ENCODE measurements at places on chromosomes 2 and 18.

- no peak for DNase-seq
Observed at GRCh38 chr18:76364282-76365259, 130.5 kb downstream of the ZNF516 start.

GRCh38 chr2:119728421-119728820 is 31.3 kb upstream of the PTPN4 start:
- no peak for DNase-seq

GRCh38 chr18:7338846-7339245 is 108.0 kb downstream of the LRRC30 start:
- DNase-seq = no peak

DNA sequence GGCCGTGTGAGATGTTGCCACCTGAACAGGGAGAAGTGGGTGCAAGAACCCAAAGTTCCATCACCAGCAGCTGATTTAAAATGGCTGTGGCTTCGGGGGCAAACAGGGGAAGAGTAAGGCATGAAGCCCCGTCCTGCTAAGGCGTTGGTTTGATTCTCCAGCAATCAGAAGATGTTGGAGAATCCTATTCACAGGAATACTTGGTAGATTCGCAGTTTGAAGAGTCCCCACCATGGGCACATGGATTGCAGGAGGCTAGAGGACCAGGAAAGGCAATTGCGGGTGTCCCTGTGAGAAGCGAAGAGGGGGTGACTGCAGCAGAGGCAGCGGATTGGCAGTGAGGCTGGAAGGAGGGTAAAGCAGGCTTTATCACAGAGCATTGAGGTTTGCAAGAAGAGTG is 46.6 kb upstream of the TXNDC2 start:
- DNase-seq = no peak

DNA sequence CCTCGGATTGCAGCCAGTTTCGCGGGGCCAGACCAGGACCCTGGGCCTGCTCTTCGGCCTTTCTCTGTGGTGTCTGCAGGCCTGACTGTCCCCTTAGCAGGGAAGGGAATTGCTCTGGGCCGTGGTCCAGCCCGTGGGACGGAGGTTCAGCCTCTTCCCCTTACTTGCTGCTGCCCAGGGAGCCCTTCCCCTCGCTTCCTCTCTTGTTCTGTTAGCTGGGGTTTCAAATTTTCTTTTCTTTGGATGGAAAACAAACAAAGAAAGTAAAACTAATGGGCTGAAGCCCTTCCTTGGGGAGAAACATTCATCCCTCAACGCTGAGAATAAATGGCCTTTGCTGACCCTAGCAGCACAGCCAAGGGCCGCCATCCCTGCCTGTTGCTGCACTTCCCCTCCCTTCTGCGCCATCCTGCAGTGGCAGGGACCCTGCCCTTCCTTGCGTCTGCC is 52.4 kb downstream of the ASAP2 start:
- no peak for DNase-seq

GRCh38 chr2:240165661-240166060 is 25.2 kb upstream of the OTOS start:
- no peak for DNase-seq

GRCh38 chr2:118714118-118714517 is 133.3 kb downstream of the EN1 start:
- no peak for DNase-seq
